ENCODE measurements at places on chromosomes 5 and 9.

DNA sequence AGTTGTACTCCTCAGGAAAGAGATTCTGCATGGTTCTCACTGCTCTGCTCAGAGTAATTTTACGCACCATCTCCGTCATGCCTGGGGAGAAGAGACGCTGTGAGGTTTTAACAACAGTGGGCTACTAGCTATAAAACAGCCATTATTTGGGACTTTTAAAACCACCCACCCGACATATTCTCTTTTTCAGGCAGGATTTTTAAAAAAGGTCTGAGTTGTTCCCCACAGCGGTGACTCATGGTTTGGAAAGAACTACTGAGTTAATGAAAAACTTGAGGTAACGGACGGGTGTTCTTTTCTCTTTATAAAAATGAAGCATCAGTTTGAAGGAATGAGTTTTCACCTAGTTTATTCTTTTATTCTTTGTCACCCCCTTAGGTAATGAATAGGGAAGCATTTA is 61.3 kb downstream of the TTLL11 start:
- no peak for DNase-seq

DNA sequence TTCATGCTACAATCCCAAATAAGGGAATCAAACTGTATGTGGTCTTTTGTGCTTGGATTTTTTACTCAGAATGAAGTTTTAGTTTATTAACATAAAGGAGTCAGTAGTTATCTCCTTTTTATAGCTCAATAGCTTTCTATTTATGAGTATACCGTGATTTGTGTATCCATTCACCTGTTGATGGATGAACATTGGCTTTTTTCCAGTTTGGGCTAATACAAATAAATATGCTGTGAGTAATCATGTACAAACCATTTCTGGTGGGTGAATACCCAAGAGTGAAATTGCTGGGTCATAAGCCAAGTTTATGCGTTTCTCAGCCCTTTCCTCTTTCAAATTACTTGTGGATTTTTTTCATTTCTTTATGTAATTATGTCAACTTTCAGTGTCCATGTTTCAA is 395.3 kb downstream of the OSTF1 start:
- no peak for DNase-seq

- DNase-seq = peak; percentile 51
Measured at GRCh38 chr9:69885474-69885929, 64.9 kb downstream of the CFAP95 start.

DNA sequence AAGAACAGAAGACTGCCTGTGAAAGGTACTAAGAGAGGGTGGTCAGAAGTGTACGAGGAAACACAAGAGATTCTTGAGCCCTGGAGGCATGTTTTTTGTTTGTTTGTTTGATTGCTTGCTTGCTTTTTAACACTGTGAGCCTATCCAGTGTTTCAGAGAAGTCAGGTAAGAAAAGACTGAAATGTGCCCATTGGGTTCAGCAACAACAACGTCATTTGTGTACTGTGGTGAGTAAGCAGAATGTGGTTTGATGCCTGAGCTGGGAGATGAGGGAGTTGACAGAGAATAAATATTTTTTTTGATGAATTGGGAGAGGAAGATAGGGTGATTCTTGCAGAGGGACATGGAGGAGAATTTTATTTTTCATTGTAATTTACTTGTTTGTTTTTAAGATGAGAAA is 73.1 kb downstream of the RPS23 start:
- DNase-seq = no peak

- peak; percentile 43 for DNase-seq
Measured at GRCh38 chr9:135300346-135301141, 179.0 kb upstream of the PPP1R26 start.

GRCh38 chr9:120694559-120694958 is 19.7 kb downstream of the MEGF9 start:
- no peak for DNase-seq

DNA sequence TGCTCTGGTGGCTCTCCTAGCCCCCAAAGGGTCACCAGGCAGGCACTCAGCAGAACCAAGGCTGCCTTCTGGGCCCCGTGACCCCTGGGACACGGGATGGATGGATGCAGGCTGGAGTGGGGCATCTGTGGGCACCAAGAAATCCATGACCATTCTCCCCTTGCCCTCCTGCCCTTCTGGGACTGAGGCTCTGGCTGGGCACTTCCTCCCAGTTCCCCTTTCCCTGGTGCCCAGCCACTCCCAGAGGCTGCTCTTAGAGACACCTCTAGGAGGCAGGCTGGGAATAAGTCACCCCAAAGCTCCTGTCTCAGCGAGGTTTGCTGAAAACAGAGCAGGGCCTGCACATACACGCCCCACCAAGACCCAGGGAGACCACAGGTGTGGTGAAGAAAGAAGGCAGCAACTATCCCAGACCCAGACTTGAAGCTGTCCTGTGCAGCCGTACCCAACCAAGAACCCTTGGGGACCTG is 943 bp downstream of the STING1 start:
- DNase-seq = no peak

DNA sequence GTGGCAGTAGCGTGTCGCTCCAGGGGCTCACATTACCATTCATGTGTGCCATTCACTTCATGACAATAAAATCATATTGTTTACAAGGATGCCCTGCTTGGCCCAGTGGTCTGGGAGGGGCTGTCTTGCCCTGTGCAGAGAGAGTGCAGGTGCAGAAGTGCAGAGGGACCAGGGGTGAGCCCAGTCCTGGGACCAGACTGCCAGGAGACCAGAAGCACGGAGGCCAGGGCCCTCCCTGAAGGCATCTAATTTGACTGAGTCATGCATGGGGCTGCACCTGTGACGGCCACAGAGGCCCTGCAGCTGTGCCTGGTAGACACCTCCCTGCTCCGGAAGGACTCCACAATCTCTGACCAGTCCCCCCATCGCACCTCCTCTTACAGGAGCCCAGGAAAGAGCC is 164.4 kb upstream of the FOXD4L5 start:
- no peak for DNase-seq

DNA sequence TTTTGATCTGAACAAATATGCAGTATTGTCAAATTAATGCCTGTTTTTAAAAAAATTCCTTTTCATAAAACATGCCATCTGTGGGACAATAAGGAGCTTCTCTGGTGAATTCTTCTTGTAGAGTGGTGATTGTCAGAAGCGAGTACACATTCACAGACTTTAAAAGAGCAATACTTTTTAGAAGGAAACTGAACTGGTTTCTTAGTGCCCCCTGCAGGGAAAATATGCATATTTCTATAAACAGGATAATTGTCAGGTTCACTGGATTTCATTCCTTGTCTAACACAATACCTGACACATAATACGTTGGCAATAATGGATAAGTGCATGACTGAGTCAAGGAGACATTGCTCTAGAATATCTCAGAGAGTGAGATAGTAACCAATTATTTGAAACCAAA is 133.7 kb downstream of the KIF4B start:
- no peak for DNase-seq

GRCh38 chr9:108953983-108954574 is 19.9 kb downstream of the ABITRAM start:
- DNase-seq = no peak

DNA sequence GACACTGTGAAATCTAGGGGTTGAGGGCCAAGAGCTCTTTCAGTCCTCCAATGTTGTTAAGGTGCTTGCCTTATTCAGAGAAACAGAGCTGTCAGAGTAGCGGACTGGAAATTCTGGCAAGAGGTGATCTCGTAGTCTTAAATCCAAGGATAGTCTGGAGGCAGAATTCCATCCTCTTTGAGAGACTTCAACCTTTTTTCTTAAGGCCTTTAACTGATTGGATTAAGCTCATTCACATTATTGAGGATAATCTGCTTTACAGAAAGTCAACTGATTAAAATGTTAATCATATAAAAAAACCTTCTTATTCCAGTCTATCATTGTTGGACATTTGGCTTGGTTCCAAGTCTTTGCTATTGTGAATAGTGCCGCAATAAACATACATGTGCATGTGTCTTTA is 243.1 kb upstream of the COX7C start:
- DNase-seq = no peak

DNA sequence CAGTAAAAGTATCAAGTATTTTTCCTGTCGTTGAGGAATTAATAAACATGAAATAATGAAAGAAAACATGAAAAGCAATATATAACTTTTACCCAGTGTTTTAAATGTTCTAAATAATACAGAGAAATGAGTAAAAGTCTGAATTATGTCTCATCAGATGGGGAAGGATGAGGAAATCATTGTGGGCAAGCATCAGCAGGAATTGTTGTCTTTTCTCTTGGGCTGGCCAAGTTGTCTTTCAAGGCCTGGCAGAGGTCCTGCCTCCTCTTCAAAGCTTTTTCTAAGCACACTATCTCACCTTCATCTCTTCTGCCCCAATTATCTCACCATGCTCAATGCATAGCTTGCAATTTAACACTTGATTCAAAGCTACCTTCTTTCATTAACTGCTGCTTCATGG is 41.9 kb downstream of the MOCS2 start:
- no peak for DNase-seq

DNA sequence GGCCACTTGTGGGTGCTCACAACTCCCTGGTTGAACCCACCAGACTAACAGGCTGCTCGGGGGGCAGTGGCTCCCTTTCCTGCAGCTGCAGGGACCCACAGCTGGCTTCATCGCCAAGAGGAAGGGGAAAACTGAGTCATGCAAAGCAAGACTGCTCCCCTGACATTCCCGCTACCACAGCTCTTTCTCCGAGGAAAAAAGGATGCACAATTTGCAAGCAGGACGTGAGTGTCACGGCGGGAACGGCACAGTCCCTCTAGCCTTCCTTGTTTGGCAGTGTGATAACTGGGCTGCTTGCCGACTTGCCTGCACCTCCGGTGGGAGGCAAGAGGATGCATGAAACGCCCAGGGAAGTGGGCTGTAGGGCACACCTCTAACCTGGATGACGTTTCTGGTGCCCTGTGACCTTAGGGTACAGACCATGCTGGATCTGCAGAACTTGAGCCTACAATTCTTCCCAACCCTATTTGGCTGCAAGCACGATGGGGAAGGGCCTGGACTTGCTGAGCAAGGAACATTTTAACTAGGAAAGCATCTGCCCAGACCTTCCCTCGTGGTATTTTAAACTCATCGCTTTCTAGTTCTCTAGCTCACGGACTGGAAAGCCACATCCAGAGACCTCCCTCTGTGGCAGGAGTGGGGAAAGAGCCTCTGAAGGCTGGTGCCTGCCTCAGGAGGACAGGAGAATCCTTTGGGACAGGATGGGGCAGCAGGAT is 7.8 kb downstream of the SH3PXD2B start:
- no peak for DNase-seq

DNA sequence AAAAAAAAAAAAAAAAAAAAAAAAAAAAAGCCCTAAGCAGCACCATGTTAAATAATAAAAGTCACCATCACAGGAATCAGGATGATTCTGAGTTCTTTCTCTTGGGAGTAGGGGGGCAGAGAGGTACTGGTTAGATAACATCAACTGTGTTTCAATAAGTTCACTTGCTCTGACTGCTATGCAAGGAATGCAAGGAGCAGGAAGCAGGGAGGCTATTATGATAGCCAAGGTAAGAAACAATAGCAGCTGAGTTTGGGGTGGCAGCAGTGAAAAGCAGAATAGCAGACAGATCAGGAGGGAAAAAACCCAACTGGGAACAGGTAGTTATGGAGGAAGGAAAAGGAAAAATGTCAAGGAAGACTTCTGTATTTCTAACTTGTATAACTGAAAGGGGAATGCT is 8.2 kb downstream of the CEP120 start:
- DNase-seq = no peak

- DNase-seq = no peak
Measured at GRCh38 chr5:68960456-68960855, 133.4 kb upstream of the SLC30A5 start.

DNA sequence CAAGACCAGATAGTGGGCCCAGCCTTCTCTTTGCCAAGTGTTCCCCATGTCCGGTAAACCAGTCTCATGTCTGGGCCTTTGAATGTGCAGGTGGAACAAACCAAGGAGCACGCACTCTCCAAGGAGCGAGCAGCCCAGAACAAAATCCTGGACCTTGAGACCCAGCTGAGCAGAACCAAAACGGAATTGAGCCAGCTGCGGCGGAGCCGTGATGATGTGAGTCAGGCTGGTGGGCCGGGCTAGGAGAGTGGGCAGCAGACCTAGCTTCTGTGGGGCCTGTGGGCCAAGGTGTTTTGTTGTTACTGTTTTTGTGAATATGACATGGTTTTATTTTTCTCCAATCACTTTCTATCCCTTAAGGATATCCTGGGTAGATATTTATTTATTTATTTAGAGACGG is 5.6 kb upstream of the GLE1 start:
- DNase-seq = no peak

DNA sequence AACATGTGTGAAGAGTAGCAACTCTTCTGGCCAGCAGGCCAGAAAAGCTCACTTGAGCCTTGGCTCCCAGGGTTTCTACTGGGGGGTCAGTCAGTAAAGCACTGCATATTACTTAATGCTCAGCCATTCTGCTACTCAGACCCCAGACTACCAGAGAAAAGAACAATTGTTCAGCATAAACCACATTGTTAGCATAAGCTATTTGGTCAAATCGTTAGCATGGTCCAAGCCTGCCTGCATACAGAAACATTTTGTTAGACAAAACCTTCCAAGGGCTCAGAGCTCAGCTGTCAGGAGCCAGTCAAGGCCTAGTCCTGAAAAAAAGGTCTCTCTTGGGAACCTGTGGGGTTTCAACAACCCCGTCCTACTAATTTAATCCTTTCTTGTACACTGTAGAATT is 449.3 kb downstream of the PRR16 start:
- no peak for DNase-seq

- DNase-seq = no peak
Measured at GRCh38 chr9:1039589-1039988, 10.6 kb upstream of the DMRT2 start.

GRCh38 chr5:138948471-138949222 is 73.5 kb upstream of the LRRTM2 start:
- DNase-seq = no peak

DNA sequence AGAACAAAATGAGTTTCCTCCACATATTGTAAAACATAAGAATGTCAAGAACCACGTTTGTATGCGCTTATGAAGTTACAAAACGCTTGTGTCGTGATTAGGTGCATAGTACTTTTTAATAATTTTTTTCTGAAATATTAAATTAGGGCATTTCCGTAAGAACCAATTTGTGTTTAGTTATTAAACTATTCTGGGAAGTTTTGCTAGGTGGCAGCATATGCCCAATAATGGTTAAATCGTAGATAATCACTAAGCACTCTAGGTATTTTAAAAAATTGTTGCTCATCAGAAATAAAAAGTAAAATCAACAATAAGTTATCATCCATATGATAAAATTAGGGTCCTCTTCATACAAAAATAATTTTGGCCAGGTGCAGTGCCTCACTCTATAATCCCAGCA is 5.4 kb downstream of the SRFBP1 start:
- DNase-seq = no peak
